ENCODE measurements at places on chromosomes 7 and 10.
A peak's percentile ranks its signal among the peaks of the same experiment; 100 is the strongest.

DNA sequence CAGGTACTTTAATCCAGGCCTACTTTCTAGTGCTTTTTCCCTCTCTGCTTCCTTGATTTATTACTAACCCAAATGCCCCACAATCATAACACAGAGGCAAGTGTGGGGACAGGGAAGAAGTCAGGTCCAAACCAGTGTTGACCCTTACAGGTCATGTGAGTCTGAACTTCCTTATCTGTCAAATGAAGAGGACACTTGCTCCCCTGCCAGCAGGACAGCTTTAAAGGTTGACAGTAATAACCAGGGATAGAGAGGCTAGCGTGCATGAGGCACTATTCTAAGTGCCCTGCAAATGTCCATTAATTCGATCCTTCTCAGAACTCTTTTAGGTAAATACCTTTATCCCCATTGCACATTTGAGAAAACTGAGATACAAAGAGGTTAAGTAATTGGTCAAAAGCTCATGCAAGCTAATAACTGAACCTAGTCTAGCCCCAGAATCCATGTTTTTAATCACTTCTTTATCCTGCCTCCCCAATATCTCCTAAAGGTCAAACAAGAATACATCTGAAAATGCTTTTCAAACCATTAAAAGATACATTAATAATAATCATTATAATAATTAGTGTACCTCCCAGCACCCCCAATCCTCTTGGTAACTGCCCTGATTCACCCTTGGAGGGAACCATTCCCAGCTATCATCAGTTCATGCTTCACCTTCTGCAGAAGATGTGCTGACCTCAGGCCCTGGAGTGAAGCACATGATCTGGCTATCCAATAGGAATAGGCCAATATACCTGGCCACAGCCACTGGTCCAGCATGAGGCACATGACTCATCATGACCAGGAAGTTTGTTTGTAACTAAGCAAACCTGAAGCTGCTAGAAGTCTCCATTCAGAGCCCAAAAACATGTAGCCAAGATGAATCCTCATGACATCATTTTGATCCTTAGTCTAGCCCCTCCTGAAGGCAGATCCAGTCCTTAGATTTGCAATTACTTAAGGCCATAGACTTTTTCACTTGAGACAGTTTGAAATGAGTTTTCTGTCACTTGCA is 40.7 kb downstream of the SGMS1 start:
- no peak for DNase-seq

- no peak for DNase-seq
Observed at GRCh38 chr7:22419488-22419887, 62.5 kb upstream of the RAPGEF5 start.

DNA sequence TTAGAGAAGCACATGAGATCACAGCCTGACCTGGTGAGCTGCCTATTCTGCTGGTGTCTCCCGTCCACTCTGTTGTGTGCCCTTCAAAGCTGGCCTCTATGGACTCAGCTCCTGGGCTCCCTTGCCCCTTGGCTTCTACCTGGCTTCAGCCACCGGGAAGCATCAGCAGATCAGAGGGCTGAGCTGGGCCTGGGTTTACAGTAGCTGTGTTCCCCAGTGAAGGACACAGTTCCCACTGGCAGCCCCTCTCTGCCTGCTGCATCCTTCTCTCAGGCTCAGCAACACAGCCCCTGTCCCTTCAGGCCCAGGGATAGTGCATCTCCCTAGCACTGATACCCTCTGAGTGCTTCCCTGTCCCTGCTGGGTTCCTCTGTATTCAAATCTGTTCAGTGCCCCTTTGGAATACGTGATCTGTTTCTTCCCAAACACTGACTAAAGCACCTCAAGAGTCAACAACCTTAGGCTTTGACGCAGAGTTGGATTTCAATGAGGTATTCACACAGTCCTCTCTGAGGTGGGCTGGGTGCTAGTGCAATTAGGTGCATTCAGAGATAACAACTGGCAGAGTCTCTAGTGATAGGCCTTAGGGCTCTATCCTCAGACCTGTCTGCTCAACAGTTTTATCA is 109.8 kb downstream of the GRID1 start:
- no peak for DNase-seq

DNA sequence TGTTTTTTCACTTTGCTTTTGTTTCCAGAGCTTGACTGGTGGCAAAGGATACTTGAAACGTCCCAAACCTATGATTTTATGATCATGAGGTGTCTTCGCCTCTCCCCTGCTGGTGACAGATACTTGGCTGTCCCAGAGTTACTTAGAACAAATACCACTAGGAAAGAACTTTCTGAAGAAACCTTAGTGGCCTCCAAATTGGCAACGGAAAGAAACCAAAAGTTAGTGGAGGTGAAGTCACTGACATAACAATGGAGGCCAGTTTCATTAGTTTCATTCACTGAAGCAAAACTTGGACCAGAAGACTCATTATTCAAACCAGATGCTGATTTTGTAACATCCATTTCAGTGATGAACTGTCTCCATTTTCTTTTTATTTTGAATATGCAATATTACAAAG is 68.6 kb downstream of the JAZF1 start:
- no peak for DNase-seq

DNA sequence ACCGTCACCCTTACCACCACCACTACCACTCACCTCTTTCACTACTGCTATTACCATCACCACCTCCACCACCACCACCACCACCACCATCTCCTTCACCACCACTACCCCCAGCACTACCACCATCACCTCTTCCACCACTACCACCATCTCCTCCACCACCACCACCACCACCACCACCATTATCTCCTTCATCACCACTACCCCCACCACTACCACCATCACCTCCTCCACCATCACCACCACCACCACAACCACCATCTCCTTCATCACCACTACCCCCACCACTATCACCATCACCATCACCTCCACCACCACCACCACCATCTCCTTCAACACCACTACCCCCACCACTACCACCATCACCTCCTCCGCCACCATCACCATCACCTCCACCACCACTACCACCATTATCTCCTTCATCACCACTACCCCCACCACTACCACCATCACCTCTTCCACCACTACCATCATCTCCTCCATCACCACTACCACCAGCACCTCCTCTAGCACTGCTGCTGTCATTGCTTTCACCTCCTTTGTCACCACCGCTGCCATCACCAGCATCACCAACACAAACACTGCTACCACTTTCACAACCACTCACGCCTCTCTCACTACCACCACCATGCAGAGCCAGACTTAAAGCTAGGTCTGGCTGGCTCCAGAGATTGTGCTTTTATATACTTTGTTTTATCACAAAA is 109.3 kb downstream of the ICA1 start:
- DNase-seq = no peak

GRCh38 chr10:99394256-99394655 is 36.2 kb downstream of the GOT1 start:
- DNase-seq = no peak

DNA sequence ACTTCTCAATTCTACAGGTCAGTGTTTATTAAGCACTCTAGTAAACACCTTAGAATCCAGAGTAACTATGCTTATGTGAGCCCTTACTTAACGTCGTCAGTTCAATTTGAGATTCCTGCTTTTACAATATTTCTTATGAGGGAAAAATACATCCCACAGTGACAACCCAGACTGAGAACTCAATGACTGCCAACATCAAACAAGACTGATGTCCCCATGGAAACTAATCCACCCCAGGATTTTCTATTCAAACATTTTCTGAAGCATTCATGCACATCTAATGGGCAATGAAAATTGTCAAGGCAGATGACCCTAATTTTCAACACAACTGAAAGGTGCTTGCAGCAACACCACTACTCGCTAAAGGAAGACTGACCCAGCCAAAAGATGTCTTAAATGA is 67.0 kb downstream of the ATE1 start:
- DNase-seq = peak; percentile 32

- no peak for DNase-seq
Observed at GRCh38 chr7:80662252-80662651, 23.8 kb downstream of the CD36 start.

GRCh38 chr10:43409385-43410109 is 561 bp upstream of the HNRNPF start:
- peak; percentile 64 for DNase-seq

DNA sequence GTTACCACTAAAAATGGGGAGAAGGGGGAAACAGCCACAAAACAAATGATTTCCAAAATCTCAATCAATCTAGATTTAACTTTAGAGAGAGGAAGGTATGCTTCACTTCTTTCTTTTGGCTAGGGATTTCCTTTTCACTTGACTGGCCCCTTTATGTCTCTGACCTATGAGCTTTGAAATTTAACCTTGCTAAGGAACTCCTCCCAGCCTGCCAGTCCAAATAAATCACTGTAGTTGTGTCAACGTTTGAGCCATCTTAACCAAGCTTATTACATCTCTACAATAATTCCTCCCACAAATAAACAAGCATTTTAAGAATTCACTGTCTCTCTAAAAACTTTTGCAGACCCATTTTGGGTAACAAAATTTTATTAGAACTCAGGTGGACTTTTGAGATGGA is 315.5 kb upstream of the CELF2 start:
- no peak for DNase-seq

DNA sequence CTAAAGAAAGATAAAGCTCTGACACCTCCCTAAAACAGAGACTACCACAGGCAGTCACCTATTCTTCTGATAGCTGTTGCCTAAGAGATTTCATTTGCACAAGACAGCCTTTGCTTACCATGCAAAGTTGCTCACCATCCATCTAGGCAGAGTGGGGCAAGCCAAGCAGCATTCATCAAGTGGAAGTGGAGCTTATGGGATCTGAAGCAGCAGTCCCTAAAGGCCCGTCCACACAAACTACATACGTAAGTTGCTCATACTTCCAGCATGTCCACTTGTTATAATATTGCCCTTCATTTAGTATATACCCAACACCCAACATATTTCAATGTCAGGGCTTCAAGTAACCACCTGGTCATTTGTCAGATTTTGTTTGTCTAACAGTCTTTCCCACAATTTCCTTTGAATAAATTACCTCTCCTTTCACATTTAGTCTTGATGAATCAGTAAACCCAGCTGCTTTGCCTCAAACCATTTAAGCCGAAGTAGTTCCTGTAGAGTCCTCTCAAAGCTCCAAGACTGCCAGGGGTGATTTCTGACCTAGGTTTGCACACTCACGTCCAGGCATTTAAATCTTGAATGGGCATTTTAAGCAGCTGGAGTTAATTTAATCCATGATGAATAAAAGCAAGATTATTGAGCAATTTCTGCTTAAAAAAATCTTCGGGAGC is 67.9 kb downstream of the ATAD1 start:
- DNase-seq = no peak

DNA sequence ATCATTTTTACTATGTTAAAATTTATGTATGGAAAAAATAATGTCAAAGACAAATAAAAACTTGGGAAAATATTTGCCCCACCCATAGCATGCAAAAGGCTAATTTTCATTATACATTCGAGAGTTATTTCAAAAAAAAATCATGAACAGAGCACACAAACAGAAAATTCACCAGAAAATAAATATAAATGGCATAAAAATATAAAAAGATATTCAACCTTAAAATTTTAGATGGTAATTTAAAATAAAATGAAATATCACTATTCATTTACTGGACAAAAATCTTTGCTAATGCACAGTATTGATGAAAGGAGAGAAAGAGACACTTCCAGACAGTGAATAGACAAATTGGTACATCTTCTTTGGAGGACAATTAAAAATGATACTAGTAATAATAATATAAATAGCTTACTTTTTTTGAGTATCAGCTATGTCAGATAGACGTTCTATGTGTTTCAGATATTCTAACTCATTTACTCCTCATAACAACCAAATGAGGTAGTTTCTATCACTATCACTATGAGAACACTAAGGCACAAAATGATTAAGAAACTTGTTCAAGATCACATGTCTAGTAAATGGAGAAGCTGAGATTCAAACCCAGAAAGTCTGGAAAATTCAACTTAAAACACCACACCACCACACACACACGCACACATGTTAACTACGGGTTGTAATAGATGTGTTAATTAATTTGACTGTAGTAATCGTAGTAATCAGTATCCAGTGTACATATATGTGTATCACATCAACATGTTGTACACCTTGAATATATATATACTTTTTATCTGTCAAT is 63.0 kb downstream of the CCDC71L start:
- no peak for DNase-seq

- no peak for DNase-seq
Observed at GRCh38 chr10:71392292-71392691, 4.4 kb upstream of the CDH23 start.

- no peak for DNase-seq
Observed at GRCh38 chr7:151768805-151769187, 108.1 kb downstream of the PRKAG2 start.

DNA sequence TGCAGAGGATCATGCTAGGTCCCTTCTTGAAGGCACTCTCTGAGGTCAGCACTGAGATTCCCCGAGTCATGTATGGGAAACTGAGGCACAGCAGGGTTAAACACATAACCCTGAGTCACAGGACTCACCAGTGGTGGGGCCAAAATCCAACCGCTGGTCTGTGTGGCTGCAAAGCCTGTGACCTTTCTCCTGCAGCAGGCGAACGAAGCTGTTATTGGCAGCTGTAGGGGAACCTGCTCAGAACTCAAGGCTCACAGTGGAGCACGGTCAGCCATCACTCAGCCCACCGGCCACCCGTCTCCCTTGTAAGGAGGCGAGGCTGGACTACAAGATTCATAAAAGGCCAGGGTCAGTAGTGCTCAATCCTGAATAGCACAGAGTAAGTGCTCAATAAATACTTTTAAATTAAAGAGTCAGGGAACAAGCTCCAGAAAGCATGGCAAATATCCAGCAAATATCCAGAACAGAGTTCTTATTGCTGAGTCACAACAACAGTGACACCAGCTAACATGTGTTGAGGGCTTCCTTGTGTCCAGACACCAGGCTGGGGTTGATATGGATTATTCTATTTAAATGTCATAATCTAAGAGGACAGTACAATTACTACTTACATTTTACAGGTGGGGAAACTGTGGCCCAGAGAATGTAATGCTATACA is 34.9 kb downstream of the CHST15 start:
- no peak for DNase-seq

GRCh38 chr7:135650831-135651573 is 11.3 kb upstream of the STMP1 start:
- DNase-seq = no peak
